ENCODE measurements at places on chromosomes 11 and 22.

- DNase-seq: no peak
These were observed 122.3 kb downstream of the SHANK2 start for GRCh38 chr11:71130106-71130505.

- DNase-seq: no peak
These were observed 138.1 kb downstream of the SLC1A2 start for GRCh38 chr11:35281169-35281688.

DNA sequence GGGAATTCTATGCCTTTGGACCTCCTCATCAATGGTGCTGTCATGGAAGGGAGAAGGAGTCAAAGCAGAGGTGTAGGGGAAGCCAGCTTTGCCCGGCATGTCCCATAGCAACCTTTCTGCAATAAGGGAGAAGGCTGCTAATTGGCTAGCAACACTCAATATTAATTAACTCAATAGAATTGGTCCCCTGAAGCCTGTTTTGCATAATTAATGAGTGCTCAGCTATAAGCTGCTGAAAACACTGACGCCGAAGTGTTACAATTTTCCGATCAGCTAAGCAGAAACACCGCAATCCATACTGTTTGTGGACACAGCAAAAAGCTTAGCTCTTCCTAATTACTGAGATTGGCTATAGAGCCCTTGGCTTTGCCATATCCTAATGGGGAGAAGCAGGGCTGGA lies 245.0 kb downstream of the CSNK2A3 start:
- DNase-seq: no peak

DNA sequence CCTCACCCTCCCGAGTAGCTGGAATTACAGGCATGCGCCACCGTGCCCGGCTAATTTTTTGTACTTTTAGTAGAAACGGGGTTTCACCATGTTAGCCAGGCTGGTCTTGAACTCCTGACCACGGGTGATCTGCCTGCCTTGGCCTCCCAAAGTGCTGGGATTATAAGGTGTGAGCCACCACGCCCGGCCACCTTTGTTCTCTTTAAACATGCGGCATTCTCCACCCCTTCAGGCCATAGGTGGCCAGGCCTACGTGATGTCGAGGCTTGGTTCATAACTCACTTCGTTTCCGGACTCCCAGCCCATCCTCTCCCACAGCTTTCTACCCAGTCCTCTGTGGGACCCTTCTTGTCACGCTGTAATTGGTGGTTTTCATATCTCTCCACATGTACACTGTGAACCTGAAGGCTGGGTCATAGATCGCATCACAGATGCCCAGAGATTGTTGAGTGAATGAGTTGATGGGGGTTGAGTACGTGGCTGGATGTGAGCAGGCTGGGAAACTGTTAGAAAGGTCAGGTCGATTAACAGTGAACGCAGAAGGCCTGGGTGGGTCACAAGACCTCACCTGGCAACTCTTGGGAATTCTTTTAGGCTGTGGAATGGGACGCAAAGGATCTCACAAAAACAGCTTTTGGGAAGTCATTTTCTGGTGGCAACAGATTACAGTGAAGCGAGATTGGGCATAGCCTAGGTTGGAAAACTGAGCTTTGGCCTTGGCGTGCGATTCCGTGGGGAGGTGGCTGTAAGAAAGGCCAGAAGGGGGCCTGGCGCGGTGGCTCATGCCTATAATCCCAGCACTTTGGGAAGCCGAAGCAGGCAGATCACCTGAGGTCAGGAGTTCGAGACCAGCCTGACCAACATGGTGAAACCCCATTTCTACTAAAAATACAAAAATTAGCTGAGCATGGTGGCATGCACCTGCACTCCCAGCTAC lies 44.5 kb downstream of the ST14 start:
- no peak for DNase-seq
